ENCODE measurements at places on chromosomes 5 and 9.

GRCh38 chr9:85108229-85108628, 438.7 kb downstream of the NTRK2 start:
- no peak for DNase-seq

DNA sequence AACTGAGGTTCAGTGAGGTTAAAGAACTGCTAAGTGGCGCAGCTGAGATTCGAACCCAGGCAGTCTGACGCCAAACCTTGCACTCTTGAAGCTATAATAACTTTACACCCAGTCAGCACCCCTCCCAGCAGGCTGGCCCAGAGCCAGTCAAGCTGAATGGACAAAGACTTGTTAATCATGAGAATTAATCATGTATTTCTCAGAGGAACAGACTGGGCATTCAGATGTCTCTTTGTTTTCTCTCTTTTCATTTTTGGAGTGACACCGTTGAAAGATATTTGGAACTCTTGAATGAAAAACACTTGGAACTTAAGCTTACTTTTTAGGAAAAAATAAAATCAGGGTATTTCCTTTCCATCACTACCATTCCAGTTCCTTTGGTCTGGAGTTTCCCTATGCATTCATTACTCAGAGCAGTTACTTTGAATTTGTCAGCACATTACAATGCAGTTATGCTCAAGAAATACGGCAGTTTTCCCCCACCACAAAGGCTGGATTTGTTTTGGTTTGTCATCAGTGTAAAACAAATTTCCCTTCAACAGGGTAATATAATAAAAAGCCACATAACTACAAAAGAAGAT, 22.6 kb upstream of the MAMDC2 start:
- no peak for DNase-seq

DNA sequence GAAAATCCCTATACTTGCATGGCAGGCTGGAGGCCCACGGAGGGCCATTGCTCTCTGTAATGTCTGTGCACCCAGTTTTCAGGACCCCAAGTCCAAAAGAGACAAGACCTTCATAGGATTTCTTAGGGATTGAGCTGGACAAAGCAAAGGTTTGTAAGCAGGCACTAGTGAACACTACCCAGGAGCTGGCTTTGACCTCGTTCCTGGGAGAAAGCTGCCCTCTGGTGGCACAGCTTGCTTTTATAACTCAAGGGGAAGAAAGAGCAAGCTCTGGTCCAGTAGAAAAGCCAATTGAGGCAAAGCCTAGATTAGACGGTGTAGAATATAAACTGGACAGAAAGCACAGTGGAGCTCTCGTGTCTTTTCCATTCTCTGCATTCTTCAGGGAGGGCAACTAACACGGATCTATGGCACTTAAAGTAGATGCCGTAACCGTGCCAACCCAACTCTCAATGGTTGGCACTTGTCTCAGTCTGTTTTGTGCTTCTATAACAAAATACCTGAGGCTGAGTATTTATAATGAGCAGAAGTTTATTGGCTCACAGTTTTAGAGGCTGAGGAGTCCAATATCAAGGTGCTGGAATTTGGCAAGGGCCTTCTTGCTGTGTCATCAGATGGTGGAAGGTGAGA, 7.9 kb downstream of the GABRP start:
- peak; percentile 84 for DNase-seq

GRCh38 chr5:153749960-153750359, 259.5 kb downstream of the GRIA1 start:
- no peak for DNase-seq

DNA sequence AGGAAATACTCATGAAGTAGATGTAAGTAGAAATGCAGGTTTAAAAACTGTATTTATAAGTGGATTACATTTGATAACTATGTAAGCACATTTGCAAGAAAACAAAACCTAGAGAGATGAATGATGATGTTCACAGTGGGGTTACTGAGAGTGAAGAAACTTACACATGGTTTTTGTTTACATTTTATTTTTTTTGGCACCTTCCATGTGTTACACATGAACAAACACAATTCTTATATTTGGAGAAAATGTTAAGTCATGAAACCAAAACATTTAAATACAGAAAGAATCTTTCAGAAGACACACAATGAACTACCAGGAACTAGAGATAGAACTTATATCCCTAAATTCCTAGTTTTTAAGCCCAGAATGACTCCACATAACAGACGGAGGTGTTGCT, 51.5 kb upstream of the SPATA31E1 start:
- no peak for DNase-seq

GRCh38 chr9:111429175-111429574, 55.0 kb downstream of the ECPAS start:
- DNase-seq: no peak

GRCh38 chr5:16578474-16578883, 38.3 kb downstream of the RETREG1 start:
- no peak for DNase-seq

GRCh38 chr5:124614836-124615385, 131.5 kb downstream of the ZNF608 start:
- DNase-seq: no peak
